ENCODE measurements at places on chromosomes 12 and 14.

DNA sequence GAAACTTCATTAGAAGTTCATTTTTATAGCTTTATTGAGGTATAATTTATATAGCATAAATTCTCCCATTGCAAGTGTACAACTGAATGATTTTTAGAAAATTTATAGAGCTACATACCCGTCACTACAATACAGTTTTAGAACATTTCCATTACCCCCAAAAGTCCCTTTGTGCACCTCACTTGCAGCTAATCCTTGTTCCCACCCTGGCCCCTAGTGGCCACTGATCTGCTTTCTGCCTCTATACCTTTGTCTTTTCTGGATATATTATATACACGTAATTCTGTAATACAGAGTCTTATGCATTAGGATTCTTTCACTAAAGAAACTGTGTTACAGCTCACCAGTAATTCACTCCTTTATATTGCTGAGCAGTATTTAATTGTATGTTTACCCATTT, 145.1 kb upstream of the DIO2 start:
- no peak for DNase-seq

GRCh38 chr12:54509617-54510016, 12.1 kb downstream of the NCKAP1L start:
- no peak for DNase-seq

- DNase-seq, result no peak
Observed at GRCh38 chr12:10652192-10652591, 21.7 kb downstream of the STYK1 start.

DNA sequence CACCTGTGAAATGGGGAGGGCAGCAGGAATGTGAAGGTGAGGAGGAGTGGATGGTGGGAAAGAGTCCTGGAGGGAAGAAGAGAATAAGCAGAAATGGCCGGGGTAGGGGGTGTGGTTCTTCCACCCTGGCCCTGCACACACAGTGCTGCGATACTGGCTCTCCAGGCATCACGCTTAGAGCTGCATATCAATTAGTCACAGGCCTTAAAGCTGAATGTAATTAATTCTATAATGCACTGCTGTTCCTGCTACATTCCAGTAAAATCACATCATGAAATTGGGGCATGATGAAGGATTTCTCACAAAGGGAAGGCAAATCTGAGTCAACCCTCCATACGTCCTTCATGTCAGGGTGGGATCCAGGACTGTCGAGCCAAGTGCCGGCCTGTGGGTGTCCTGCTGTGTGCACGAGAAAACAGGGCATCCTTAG, 566.1 kb downstream of the BCL11B start:
- no peak for DNase-seq

GRCh38 chr14:64695071-64695470, 9.2 kb upstream of the PLEKHG3 start:
- DNase-seq, result no peak

GRCh38 chr14:102125546-102125945, 14.2 kb upstream of the WDR20 start:
- DNase-seq, result no peak

DNA sequence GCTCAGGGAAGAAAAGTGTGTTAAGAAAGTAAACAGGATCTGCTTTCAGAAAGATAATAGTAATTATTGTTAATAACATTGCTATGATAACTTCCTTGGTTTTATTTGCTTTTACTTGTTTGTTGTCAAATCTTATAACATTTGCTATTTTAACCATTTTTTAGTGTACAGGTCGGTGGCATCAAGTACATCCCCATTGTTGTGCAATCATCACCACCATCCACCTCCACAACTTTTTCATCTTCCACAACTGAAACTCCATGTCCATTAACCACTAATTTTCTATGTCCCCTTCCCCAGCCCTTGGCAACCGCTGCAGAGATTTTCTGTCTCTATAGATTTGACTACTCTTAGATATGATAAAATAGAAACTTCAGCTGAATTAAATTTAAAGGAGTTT, 22.7 kb upstream of the NUAK1 start:
- DNase-seq, result no peak

DNA sequence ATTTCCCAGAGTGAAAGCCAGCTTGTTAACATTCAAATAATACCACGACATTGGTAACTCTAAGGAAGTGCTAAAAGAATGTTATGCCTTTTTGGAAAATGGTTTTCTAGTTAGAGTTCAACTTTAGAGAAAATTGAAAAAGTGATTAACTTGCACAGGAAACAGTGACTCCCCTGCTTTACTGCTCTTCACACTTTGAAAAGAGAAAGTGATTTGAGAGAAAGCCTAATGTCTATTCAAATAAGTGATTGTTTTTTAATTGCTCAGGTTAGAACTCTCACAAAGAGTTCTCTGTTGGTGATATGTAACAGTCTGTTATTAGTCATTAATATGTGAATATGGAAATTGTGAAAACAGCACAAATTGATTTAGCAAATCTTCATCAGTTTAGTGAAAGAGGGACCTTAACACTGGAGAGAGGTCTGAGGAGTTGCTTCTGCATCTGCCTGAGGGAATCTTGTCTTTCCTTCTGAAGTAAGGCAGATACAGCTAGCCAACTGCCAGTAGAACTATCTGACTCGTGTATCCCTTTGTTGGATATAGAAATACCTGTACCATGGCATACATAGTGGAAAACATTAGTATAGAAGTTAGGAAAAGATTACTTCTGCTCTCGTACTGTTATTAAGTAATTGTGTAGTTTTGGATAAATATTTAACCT, 25.5 kb downstream of the ATF7IP start:
- no peak for DNase-seq

DNA sequence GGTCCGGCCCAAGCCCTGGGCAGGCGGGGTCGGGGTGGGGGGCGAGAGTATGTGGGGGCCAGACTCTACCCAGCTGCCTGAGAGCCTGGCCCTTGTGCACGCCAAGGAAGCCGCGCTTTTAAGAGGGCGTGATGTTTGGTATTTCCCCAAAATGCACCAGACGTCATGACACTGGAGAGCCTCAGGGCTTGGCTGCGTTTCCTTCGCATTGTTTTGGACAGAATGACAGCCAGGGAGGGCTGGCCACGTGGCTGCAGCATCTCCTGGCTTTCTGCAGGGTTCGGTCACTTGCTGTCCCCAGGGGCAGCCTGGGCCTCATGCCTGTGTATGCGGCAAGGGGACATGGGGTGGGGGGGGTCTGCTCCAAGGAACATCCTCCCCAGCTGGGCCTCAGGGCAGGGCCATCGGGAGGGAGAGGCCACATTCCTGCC, 16.1 kb upstream of the NUDT14 start:
- no peak for DNase-seq
